ENCODE measurements at places on chromosomes 11 and 22.

DNA sequence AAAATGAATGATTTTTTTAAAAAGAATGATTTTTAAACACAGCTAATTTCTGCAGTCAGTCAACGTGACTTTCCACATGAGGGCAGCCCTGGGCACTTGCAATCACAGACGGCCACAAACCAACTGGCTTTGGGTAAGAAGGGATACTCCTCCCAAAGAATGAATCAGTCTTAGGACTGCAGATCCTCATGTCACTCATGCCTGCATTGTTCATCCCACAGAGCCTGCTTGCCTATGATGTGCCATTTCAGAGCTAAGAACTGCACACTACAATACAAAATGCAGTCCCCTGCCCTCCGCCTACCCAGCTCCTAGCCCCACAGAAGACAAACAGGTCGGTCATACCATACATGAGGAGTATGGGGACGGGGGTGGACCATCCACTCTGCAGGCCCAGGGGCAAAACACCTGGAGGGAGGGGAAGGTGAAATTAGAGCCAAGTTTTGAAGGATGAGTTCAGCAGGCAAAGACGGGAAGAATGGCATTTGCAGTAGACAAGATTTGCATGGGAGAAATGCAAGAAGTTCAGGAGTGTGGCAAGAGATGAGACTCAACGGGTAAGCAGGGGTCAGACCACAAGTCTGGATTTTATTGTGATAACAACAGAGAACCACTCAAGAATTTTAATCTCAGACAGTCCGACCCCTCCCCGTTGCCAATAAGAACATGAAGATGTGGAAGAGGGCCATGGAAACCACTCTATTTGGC, 24.7 kb downstream of the PACSIN2 start:
- no peak for DNase-seq

DNA sequence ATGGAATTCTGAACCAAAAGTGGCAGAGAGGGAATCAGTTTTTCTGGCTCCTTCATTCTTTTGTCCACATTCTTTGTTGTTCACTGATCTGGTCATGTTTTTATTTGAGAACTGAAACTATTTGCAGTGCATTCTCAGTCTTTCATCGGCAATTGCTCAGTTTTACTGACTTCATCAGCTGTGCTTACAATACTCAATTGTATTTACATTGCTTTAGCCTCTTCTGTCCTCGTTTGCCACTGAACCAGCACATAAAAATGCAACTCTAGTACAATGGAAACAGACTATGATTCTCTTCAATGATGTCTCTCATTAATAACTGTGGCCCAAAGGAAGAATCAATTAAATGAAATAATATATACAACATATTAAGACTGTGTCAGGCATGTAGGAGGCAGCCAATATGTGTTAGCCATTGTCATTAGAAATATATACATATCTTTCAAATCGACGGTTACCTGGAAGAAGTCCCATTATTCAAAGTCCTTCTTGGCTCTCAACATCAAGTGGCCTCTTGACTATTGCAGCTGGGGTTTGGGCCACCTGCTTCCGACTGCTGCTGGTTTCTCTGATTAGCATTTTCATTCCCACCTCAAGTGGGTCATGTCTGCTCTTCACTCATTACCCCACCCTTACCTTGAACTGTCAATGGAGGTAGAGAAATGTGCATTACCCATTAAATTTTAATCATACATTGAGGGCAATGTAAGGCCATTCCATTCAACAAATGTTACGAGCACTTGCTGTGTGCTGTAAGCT, 600.1 kb downstream of the INSC start:
- DNase-seq: peak; percentile 78

GRCh38 chr11:1781593-1781975, 17.9 kb upstream of the CTSD start:
- no peak for DNase-seq

DNA sequence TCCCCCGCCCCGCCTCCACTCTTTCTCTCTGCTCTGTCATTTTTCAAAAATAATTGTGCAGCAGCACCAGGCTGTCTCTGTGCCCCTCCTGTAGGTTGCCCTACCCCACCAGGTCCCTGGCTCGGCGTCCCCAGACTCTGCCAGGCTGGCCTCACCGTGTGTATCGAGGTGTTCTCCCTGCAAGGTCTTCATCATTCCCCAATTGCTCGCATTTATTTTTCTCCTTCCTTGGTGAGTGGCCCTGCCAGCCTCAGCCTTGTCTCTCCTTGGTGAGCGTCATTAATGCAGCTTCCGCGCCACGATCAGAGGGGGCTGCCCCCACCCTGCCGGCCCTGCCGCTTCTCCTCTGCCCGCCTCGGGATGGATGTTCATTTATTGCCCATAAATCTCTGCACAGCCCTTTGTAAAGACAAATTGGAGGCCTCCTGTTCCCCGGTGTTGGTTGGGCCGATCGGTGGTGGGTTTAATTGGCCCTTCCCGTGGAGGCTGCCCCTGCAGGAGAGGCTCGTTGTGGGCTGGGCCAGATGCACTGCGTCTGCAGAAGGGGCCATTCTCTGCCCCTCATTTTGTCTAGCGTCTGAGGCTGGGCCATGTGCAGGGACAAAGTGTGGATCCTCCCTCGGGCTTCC, 33.2 kb downstream of the RTN4R start:
- DNase-seq: no peak

GRCh38 chr11:65382804-65383368, 440 bp upstream of the SLC25A45 start:
- no peak for DNase-seq

GRCh38 chr22:41660416-41660815, 28.3 kb downstream of the SNU13 start:
- no peak for DNase-seq

GRCh38 chr11:2089536-2090165, 49.5 kb downstream of the IGF2 start:
- no peak for DNase-seq

GRCh38 chr22:23269441-23270211, 89.3 kb downstream of the BCR start:
- no peak for DNase-seq

DNA sequence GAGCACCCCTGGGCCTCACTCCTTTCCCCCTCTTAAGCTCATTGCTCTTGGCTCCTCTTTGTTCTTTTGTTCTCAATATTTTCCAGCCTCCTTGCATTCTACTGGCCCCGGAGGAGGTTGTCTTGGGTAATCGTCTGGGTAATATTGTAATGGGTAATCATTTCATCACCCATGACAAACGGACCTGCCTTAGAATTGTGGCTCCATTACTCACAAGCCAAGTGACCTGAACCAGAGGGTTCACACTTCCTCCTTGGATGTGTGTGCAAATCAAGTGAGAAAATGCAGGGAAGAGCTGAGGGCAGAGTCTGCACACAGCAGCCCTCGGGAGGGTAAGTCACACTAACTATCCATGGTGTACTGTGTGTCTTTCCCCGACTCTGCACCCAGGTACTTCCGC, 305.0 kb downstream of the BUD13 start:
- no peak for DNase-seq

- no peak for DNase-seq
Measured at GRCh38 chr11:114136686-114137640, 77.5 kb downstream of the ZBTB16 start.

GRCh38 chr11:64364911-64365310, 5.9 kb downstream of the RPS6KA4 start:
- no peak for DNase-seq

DNA sequence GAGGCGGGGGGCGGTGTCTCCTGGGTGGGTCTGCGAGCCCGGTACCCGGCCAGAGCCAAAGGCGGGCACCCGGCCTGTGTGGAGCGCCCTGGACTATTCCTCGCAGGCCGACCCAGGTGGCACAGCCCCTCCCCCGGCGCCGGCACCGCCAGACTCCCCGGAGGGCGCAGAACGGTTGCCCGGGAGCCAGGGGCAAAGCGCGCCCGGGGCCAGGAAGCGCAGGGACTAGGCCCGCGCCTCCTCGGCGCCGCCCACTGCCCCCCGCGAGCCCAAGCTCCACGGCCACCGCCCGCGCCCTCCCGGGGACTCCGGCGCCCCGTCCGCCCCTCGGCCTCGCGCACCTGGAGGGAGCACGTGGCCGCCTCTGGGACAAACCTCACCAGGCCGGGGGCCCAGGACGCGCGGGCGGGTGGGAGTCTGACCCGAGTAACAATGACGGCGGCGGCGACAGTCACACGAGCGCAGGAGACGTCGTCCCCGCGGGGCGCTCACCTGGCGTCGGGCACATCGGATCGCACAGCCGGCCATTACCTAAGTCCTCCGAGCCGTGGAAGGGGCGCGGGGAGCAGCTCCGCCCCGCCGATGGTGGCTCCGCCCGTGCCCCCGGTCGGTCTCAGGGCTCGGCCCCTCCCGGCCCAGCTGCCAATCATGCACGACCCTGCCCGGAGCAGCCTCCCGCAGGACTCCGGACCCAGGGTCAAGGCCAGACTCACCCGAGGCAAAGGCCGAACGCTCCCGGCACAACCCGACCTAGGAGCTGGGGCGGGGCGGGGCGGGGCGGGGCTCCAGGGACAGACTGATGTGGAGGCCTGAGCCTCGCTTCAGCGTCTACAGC, 7.4 kb downstream of the PLXNB2 start:
- no peak for DNase-seq

- no peak for DNase-seq
Measured at GRCh38 chr11:94866936-94867795, 99.0 kb downstream of the AMOTL1 start.

DNA sequence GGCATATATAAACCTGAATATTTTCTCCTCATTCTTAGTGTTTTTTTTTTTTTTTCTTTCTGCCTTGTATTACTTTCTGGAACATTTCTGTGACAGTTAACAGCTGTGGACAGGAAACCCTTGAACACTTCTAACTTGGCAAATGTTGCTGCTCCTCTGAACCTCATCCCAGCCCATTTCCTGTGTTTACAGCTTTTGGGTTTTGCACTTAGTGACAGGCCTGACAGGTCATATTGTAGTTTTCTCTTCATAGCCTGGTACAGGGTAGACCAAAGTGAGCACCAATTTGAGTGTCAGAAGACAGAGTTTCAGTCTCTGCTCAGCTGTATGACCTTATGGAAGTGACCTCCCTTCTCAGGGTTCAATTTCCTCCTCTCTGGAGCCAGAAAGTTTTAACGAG, 91.6 kb downstream of the STIM1 start:
- no peak for DNase-seq

DNA sequence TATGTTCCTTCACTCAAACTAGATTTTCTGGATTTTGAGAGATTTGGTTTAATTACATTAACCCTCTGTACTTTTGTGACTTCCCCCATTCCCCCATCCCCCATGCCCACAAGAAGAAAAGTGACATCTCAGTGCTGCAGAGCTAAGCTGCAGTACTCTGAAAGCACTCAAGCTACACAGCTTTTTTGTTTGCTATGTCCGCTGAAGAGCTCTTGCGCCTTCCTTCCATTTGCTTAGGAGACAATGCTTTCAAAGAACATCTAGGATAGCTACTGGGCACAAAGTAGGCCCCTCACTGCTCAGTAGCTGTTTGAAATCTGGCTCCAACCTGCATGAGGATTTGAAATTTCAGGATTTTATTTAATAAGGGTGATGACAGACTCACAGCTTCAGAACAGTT, 69.7 kb downstream of the SLC17A6 start:
- no peak for DNase-seq

- no peak for DNase-seq
Measured at GRCh38 chr11:107438148-107438547, 19.5 kb downstream of the CWF19L2 start.

GRCh38 chr22:17930455-17931313, 93.7 kb downstream of the MICAL3 start:
- DNase-seq: no peak

- no peak for DNase-seq
Measured at GRCh38 chr11:87326594-87326993, 288.9 kb downstream of the TMEM135 start.

DNA sequence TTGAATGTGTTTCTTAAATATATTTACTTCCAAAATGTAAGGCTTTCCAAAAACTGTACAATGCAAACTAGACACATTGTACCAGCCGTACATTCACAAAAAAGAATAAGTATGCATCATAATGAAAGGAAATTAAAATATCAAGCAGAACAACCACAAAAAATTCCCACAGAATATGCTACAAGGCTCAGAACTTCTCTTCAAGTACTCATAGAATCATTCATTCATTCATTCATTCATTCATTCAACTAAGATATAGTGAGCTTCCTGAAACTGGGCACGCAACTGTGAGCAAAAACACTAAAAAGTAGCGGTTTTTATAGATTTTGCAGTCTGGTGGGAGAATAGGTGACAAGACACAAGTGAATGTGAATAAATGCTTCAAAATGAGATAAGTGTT, 690.1 kb downstream of the KCNA4 start:
- DNase-seq: no peak

DNA sequence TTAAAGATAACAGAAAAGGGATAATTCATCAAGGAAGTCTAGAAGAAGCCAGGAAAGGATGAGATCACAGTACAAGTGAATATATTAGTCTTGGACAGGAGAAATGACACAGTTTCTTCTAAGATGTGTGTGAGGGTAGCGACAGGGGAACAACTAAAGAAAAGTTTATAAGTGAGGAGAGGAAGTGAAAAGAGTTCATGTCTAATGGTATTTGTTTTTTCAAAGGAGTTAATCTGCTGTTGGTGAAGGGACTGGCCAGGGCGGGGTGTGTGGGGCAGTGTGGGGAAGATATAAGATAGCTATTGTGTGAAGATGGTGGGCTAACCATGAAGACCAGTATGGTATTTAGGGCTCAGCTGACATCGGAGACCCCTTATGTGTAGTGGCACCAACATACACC, 7.6 kb upstream of the PPFIBP2 start:
- DNase-seq: no peak

- no peak for DNase-seq
Measured at GRCh38 chr11:120067438-120068113, 70.3 kb downstream of the TRIM29 start.

GRCh38 chr11:133570376-133570775, 38.1 kb upstream of the OPCML start:
- no peak for DNase-seq

DNA sequence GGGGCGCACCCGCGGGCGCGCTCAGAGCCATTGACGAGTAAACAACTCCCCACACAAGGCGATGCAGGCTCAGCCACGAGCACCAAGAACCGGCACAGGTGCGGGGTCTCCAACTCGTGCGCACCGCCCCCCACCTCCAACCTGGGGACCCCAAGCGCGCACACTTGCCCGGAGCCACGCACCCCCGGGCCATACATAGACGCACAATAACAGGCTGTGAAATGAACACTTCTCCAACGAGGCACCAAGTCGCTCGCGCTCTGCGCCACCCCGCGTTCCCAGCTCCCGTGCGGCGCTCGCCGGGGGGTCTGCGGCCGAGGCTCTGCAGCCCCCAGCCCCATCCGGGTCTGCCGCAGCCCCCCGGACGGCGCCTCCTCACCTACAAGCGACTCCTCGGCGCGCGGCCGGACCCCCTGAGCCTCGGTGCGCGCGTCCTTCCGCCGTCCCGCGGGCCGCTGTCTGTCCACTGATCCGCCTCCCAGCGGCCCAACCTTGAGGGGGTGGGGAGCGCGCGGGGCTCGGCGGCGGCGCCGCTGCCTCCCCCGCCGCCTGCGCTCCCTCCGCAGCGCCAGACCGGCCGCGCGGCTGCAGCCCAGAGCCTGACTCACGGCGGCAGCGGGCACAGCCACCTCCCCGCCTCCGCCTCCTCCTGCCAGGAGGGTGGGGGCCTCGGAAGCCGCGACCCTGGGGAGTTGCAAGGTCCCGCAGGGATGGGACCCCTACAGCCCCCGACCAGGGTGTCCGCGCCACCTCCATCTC, 1.6 kb downstream of the IFITM10 start:
- no peak for DNase-seq

All from SHP77 treated with DMSO at 0.1 percent for 48 hours (cell line).